Stimulated activated CD4-positive, alpha-beta T cell treated with anti-CD3 and anti-CD28 coated beads, Interleukin-12 subunit alpha, Interleukin-12 subunit beta, amount 100 ng/mL, for 48 hours (primary cell): ENCODE measurements at places on chromosomes 16 and 17.

- DNase-seq, result no peak
Measured at GRCh38 chr16:2766430-2767139, 10.5 kb downstream of the ELOB start.

DNA sequence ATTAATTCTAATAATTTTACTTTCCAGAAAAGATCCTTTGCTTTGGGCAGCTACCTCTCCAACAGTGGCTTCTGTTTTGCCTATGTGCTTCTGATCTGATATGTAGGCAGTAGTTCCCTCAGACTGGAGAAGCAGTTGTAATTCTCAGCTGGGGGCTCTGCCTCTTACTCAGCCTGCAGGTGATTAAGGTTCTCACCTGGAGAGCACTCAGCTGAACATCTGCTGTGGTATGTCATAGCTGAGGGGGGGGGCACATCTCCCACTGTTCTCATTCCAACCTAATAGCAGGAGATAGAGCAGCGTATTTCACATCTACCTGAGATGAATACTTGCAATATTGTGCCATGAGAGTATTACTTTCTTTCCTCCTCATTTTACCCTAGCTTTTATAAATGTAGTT, 511.9 kb upstream of the CDH8 start:
- DNase-seq, result no peak

DNA sequence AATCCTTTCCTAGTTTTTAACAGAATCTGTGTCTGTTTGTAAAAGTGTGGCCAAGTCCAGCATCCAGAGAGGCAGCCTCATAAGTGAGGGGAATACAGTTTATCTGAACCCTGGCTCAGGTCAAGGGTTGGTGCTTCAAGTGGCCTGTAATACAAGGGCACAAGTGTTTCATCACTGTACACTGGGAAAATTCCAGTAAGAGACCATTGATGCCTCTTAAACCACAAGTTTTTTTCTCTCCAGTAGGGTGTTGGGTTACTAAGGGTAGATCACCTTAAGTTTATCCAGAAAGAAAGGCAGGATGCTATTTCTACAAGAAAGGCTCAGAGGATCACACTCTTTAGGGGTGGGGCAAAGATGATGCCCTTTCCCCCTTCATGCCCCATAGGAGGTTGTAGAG, 96.7 kb downstream of the CDYL2 start:
- DNase-seq, result no peak

GRCh38 chr17:81148571-81148970, 16.7 kb upstream of the PVALEF start:
- DNase-seq, result no peak

- DNase-seq, result no peak
Measured at GRCh38 chr16:8882725-8883377, 700 bp downstream of the LITAFD start.

DNA sequence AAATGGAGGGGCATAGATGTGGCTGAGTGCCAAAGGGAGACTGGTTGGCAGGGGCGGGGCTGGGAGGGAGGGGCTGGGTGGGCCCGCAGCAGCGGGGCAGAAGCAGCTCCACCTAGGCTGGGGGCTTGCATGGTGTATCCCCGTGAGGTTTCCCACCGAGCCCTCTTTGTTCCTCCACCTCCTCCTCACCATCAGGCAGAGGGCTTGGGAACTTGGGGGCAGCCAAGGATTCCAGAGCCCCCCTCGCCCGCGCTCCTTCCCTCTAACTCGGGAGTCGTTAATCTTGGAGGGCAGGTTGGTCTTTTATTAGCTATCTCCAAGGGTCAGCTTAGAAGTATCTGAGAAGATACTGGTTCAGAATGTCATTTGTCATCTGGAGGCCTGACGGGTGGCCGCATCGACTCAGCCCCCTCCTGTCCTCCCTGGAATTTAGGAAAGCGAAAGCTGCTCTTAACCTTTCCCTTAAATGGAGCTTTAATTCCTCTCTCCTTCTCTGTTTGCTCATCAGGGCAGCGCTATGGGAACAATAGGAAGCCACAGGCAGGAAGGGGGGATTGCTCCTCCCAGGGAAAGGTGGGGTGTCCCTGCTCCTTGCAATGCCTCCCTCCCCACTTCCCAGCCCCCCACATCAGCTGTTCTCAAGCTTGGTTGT, 274.3 kb upstream of the XYLT1 start:
- DNase-seq, result no peak

DNA sequence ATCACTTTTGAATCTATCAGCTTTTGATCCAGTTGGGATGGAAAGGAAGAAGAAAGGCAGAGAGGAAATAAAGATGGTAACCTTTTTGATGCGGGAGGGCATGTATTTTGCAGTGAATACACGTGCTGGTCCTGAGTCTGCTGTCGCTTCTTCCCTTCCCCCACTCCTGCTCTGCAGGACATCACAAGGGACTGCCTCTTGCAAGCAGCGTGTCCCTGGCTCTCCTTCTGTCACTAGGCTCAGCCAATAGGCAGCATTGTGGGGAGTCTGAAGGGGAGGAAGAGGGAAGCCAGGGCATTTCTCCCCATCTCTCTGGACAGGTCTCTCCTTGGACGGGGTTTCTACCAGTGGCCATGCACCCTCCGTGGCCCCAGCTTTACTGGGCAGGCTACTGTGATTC, 15.7 kb upstream of the WFDC1 start:
- no peak for DNase-seq

GRCh38 chr17:28347261-28347891, 10.0 kb downstream of the POLDIP2 start:
- DNase-seq, result no peak

- DNase-seq, result peak; percentile 47
Measured at GRCh38 chr17:82892899-82893565, 53.2 kb upstream of the ZNF750 start.

DNA sequence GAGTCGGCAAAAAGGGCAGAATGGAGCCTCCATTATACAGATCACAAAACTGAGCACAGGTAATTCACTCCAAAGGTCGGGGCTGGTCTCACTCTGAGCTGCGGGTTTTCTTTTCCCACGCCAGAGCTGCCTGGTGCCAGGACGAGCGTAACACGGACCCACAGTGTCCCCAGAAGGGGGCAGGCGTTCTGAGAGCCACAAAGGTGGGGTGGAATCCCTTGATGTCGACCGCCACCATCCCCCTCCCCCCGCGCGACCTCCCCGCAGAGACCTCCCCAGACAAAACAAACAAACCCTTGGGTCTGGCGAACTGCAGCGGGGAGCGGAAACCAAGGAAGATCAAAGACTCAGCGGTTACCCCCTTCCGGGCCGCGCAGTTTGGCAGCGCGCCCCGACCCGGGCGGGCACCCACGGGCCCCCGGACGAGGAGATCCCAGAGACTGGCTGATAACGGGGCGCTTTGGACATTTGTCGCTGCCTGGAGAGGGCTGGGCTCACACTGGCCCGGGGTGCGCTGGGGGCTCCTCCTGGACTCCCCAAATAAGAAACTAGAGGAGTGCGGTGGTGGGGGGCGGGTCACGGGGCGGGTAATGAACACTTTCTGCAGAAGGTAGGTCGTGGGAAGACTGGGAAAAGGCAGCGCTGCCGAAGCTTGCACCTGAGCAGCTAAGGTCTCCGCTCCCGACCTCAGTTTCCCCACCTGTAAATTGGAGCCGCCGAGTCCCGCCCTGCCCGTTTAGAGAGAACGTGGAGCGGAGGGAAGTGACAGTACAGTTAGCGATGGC, 664 bp upstream of the NKD1 start:
- peak; percentile 31 for DNase-seq

GRCh38 chr17:48954300-48954755, 9.7 kb upstream of the SNF8 start:
- no peak for DNase-seq

DNA sequence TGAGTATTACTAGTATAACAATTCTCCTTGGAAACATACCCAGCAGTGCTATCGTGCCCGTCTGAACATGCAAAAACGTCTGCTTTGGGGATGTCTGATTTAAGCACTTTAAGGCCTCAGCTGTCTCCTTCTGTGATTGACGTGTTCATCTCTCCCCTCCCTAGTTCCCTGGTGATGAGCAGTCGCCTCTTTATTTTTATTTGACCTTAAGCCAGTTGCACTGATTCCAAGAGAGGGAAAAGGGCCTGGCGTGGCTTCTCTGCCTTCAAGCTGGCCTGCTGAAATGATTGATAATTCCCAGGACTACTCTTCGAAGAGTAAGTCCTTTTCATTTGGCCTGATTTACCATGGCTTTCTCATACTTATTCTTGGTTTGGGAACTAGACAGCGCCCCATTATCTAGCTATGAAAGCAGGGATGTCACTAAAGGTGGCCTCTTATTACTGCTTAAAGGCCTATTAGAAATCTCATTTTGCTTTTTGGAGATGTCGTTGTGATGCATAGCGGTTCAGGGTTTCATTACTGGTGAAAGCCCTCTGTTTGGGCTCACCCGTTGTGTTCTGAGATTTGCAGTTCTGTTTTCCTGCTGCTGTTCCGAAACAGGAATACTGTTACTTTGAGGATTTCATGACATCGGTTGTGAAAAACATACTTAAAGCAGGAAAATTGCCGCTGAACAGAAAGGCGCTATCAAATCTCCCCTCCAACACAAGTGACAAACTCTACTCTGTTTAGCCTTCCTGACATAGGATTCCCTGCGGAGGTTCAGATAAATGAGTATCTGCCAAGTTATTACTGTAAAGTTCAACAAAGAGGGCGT, 65.5 kb downstream of the IQCK start:
- no peak for DNase-seq

DNA sequence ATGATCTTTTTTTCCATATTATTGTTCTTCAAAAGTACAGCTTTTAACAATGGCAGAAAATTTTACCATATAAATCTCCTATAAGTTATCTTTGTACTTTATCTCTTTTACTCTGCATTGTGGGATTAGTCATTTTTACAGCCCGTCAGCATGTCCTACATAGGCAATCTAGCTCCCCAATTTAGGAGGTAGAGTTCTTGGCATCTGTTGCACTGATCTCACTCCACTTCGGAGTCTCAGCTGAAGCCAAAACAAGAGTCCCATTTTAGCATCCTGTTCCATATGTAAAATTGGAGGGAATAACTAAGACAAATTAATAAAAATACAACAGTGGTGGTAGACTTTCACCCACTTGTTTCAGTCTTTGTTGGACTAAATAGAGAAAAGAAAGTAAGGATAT, 31.1 kb upstream of the PRSS54 start:
- no peak for DNase-seq

- no peak for DNase-seq
Measured at GRCh38 chr17:78241277-78242023, 10.0 kb downstream of the TMEM235 start.

DNA sequence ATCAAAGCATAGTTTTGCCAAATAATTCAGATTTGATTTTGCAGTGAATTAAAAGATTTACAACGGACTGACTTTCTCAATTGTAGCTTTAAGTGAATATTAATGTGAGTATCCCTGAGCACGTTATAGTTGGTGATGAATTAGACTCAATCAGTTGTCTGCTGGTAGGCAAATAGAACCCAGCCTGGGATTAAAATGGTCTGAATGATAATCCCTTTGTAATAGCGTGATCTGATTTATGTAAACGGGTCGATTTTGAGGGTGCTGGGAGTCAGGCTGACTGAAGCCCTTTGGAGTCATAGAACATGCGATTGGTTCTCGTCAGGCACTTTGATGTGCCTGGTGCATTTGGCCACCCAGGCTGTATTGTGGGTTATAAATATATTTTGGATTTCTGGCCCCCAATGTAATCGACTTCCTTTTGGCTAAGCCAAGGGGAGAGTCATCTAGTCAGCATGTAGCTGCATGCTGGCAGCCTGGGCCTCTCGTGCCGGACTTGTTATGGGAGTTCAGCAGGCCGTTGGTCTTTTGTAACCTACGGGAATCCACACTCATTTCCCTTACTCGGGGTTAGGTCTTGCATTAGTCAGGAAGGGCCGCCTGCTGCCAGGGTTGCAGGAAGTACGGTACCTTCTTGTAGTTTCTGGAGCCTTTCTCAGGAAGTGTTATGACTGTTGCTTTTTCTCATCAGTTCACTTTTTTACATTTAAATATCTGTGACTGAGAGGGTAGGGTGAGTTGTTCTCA, 5.4 kb downstream of the PGS1 start:
- DNase-seq, result peak; percentile 75

DNA sequence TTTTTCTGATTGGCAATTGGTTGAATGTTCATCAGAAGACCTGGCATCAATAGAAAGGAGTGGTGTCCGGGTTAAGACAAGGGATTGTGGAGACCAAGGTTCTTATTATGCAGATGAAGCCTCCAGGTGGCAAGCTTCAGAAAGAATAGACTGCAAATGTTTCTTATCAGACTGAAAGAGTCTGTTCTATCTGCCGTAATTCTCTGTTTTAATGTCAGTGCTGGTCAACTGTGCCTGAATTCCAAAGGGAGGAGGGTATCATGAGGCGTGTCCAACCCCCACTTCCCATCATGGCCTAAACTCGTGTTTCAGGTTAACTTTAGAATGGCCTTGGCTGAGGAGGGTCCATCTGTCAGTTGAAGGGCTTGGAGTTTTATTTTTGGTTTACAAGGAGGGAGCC, 60.4 kb upstream of the AKTIP start:
- no peak for DNase-seq

DNA sequence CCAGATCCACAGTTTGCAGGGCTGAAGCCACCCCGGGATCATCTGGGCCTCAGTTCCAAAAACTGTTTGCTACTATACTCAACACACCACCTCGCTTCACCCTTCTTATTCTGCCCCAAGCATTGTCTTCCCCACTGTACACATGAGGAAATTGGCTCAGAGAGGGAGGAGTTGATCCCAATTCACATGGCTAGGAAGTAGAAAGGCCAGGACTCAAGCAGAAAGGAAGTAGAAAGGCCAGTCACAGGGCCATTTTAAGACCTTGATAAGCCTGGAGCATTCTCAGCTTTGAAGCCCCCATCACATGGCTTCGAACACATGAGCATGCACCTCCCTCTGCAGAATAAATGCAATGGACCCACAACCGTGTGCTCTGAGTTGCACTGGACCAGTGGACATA, 7.7 kb upstream of the PRSS22 start:
- DNase-seq, result no peak

DNA sequence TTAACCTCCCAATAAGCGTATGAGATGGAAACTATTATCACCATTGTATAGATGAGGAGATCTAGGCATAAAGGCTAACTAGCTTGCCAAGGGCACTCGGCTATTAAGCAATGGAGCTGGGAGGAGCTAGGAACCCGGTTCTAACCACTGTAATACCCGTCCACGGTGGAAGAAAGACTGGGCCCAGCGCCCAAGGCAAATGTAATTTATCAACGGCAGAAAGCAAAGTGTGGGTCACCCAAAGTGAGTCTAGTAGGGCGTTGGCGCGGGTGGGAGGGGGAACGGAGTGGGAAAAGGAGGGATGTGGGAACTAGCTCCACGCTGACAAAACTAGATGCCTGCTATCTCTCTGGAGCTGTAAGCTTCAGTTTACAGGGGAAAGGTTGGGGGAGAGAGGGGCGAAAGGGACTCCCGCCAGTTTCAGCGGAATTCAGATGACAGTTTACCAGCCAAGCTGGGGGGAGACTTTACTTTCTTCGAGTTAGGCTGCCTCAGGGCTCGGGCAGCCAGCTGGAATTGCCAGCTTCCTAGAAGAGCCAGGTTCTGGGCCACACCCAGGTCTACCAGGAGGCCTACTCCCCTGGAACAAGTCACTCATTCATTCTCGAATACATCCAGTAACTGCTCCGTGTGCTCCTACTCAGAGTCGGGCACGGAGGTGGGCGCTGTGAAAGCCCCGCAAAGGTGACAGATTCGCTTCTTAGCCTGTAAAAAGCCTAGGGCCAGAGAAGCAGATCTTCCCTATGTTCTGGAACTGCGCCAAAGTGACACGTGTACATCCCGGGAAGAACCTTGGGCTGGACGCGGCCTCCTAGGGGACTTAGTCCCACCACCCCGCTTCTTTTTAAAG, 837 bp downstream of the LRRC59 start:
- DNase-seq, result no peak
